ENCODE measurements at places on chromosomes 11 and 22.

GRCh38 chr11:76810151-76810853, 27.1 kb downstream of the TSKU start:
- DNase-seq, result peak; percentile 64

DNA sequence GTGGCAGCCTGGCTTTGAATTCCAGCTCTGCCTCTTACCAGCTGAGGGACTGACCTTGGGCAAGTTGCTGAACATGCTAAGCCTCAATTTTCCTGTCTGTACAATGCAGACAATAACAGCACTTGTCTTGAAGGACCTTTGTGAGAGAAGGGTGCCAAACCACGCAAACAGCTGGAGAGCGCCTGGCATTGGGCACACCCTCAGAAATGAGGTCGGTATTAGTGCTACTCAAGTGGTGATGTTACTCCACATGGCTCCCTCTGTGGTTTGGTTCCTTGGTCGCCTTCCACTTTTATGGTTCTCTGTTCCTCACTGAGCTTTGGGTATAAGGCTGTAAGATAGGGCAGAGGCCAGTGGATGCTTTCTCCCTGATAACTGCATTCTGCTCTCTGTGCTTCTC, 8.2 kb downstream of the UBASH3B start:
- DNase-seq, result peak; percentile 53

DNA sequence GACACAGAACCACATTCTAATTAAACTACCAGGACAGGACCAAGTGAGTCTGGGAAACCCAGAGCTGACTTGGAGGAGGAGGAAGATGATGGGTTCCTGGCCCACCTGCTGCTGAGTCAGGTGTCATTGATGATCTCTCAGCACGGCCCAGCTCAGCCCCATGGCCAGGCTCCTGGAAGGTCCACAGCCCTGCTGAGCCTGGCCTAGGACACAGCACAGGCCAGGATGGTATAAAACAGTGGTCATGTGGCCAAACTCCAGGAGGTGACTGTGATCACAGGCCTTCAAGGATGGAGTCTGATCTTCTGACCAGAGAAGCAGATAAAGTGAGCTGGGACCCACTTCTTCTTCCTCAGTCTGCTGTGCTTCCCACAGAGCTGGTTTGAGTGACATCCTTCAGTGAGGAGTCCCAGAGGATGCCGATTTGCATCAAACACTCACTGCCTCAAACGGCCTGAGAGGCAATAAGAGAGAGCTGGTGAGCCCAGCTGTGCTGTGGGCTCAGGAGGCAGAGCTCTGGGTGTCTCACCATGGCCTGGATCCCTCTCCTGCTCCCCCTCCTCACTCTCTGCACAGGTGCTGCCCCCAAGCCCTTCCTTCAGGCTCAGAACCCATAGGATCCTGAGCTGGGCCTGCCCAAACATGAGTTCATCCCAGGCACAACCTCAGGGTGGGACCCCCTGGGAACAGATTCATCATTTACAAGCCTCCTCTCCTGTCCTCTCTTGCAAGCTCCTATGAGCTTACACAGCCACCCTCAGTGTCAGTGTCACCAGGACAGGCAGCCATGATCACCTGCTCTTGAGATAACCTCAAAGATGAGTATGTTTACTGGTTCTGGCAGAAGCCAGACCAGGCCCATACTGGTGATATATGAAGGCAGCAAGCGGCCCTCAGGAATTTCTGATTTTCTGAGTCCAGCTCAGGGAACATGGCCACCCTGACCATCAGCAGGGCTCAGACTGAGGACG, 37.7 kb upstream of the IGLL5 start:
- no peak for DNase-seq

DNA sequence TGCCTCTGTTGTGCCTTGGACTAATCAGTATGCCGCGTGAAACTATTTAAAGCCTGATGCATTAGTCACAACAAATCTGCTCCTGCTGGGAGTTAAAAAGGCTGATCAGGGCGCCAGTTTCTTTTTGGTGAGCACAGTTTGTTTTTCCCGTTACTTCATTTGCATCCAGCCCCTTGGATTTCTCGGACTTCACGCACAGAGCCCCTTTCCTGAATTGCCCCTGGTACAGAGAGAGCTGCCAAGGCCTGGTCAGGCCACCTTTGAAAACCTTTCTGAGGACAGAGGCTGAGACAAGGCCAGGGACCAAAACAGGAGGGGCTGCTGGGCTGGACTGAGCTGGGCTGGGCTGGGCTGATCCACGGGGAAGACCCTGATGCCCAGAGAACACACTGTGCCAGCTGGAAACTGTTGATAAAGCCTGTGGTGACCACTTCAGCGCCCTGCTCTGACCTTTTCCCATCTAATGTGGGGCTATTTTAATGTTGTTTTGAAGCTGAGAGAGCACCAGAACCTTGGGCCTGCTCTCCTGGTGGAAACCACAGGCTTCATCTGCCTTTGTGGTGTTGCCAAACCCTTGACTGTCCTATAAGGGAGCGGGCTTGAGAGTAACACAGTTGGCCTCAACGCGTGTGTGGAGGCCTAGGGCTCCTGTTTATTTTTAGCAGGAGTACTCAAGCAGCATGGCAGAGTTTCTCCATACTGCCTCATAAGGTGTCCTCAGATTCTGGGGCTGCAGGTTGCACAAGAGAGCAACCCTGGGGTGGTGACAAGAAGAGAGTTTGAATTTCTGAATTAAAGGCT, 44.2 kb downstream of the NAV2 start:
- DNase-seq, result no peak

- DNase-seq, result no peak
These were observed 37.2 kb downstream of the FBXO7 start for GRCh38 chr22:32511776-32512175.

GRCh38 chr11:62501432-62501891, 45.1 kb downstream of the AHNAK start:
- DNase-seq, result no peak

GRCh38 chr22:28899199-28899853, 16.0 kb downstream of the ZNRF3 start:
- DNase-seq, result peak; percentile 66

DNA sequence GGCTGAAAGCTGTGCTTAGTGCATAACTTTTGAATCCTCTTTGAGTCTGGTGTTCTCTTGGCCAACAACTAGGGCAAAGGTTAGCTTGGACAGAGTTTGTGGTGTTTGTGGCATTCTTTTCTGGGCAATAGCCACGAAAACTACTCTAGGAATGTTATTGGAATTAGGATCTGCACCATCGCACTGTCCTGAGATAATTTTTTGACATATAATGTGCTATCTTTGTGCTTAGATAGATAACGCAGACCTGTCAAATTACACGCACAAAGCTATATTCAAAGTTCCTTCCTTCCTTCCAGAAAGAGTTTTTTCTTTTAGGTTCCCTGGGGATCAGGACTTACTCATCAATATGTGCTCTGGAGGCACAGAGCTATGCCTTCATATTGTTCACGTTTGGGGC, 166.8 kb upstream of the MTMR2 start:
- DNase-seq, result no peak

GRCh38 chr11:128527046-128527445, 60.3 kb downstream of the ETS1 start:
- DNase-seq, result no peak

- DNase-seq, result peak; percentile 82
These were observed 21.2 kb downstream of the SYT13 start for GRCh38 chr11:45264839-45265515.

DNA sequence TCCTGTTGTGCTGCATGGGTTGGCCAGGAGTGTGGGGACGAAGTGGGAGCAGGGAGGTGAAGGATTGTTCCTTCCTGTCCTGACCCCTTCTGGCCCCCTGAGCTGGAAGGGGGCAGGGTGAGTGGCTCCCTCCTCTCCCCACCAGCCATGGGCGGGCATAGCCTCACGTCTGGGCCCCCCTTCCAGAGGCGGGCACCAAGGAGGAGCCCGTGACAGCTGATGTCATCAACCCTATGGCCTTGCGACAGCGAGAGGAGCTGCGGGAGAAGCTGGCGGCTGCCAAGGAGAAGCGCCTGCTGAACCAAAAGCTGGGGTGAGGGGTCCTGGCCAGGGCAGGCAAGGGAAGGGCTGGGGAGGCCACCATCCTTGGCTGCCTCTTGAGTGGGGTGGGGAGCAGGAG, 3.4 kb downstream of the SART1 start:
- no peak for DNase-seq

- DNase-seq, result peak; percentile 8
These were observed 388.2 kb downstream of the TMEM135 start for GRCh38 chr11:87425943-87426342.

DNA sequence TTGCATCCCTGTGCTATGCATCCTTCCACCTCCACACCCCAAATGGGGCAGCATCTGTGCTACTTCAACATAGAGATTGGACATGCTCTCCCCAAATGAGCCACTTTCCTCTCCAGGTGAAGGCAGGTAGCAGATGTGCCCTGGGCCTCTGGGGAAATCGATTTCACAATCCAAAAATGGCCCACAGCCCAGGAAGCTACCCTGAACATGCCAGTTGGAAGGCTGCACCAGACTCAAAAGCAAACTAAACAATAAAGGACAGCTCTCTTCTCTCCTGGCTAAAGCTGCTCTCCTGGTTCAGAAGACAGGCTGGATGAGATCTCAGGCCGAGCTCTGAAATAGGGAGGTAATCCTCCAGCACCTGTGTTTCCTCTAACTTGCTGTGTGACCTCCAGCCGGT, 19.7 kb downstream of the ISX start:
- no peak for DNase-seq

DNA sequence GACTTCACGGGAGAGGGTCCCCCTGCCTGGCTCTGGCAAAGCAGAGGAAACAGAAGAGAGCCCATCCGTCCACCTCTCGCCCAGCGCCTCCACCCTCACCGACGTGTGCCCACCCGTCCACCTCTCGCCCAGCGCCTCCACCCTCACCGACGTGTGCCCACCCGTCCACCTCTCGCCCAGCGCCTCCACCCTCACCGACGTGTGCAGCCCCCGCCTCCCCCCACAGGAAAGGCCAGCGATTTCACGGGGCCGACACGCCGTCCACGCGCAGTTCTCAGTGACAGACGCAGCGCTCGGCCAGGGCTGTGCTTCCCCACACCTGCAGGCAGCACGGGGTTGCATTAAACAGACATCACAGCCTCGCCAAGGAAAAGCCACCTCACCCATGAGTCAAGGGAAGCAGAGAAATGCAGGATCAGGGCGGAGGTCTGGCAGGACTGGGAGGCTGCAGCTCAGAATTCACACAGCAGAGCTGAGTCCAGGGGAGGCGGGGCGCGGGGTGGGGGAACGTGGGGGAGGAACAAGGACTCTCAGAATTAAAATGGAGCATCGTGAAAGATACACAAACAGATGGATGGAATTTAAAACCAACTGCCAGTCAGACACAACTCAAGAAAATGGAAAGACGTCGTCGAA, 377.7 kb downstream of the BRD1 start:
- DNase-seq, result no peak

DNA sequence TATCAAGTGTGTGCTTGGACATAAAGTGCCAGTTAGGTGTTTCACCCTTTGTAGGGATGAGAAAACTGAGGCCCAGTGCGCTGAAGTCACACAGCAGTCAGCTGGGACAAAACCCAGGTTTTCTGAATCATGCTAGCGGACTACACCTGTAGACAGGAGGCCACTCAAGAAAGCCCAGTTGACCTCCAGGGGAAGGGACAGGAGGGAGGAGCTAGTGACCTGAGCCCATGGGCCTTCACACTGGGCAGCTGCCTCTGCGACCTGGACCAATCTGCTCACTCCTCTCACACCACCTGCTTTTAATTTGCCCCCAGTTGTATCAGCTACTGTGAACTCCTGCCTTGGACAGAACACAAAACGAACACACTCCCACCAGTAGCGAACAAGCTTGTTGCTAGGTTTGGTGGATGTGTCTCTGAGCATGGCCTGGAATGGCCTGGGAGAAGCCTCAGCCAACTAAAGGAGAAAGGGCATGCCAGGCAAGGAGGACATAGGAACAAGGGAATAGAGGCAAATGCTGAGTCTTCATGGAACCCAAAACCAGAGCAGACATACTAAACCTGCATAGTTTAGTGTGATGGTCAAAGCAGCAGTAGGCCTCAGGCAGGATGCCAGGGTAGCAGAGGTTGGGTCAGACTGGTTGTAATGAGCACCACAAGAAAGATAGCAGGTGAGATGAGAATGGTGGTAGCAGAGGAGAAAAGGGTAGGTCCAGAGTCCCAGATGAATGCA, 7.2 kb downstream of the LMO1 start:
- no peak for DNase-seq

DNA sequence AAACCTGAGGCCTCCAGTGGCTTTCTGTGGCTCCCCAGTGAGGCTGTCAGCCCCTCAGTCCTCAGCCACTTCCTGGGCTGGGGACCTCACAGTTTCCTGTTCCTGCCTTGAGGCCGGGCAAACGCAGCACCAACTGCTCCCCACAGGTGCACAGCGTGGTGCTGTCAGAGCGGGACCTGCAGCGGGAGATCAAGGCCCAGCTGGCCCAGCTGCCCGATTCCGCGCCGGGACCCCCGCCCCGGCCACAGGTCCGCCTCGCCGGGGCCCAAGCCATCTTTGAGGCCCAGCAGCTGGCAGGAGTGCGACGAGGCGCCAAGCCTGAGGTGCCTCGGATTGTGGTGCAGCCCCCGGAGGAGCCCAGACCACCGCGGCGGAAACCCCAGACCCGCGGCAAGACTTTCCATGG, 5.4 kb downstream of the TBC1D10C start:
- DNase-seq, result no peak

DNA sequence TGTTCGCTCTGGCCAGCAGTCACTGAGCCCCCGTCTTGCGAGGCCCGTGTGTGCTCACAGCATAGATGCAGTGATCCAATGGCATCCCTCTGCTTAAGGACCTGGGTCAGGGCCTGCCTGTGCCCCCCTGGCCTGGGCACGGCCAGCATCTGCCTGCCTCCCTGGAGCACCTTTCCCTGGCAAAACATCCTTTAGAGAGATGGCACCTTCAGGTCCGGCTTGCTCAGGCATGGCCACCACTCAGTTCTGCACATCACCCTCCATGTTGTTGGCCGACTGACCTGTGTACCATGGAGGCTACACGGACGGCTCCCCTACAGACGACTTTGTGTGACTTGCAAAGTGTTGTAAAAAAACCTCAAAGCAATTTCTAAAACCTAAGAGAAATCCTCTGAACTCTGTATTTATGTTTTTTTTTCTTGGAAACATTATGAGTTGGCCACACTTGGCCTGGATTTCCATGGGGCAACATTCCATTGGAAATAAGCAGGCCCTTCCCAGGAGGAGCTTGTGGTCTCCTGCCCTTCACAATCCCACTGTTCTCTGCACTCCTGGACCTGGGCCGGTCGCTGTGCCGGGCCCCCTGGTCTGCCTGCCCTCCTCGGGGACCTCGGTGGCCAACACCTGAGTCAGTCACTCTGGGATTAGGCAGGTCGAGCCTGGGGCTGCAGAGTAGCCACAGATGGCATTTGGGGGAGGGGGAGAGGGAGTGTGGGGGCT, 592.4 kb downstream of the TBC1D22A start:
- DNase-seq, result no peak

- no peak for DNase-seq
These were observed 8.8 kb upstream of the CEP295 start for GRCh38 chr11:93652679-93653078.

GRCh38 chr11:26898799-26899198, 95.1 kb upstream of the FIBIN start:
- DNase-seq, result no peak

DNA sequence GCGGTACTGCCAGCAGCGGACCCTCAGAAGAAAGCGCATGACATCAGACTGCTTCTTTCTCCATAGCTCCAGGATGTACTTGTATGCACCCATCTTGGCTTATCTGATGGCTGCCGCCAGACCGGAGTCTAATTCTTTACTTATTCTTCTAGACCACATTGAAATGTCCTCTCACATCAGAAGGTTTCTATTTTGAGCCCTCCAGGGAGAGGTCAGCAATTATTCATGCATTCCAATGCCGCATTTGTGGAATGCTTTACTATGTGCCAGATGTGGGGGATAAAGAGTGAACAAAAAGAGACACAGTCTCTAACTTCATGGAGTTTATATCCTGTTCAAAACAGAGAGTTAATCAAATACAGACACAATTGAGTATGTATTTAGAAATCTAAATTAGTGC, 230.1 kb downstream of the MIAT start:
- peak; percentile 17 for DNase-seq

- DNase-seq, result peak; percentile 70
These were observed 20.1 kb downstream of the TMEM218 start for GRCh38 chr11:125091247-125091876.
